ENCODE measurements at places on chromosomes 3 and 15.

GRCh38 chr15:89128320-89129122 lies 40.3 kb downstream of the ABHD2 start:
- peak; percentile 44 for DNase-seq

- peak; percentile 65 for DNase-seq
These were observed 4.6 kb downstream of the ATP13A3 start for GRCh38 chr3:194482196-194482593.

DNA sequence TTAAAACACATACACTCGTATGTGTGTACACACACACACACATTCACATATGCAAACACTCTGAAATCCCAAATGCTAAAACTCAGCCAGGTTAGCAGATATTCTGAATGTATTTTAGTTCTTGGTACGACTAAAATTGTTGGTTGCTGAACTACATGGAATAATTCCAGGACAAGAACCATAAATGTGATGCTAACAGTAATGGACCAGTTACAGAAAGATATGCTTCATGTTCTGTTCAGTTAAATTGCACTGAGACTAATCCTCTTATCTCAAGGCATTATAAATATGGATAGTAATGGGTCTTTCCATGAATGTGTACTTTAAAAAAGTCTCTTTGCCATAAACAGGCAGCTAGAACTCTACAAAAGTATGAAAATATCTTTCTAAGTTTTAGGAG lies 113.3 kb downstream of the FRMD4B start:
- no peak for DNase-seq

- no peak for DNase-seq
These were observed 51.4 kb downstream of the SLCO3A1 start for GRCh38 chr15:91904942-91905341.

GRCh38 chr3:40657623-40658022 lies 132.9 kb downstream of the ZNF621 start:
- no peak for DNase-seq

DNA sequence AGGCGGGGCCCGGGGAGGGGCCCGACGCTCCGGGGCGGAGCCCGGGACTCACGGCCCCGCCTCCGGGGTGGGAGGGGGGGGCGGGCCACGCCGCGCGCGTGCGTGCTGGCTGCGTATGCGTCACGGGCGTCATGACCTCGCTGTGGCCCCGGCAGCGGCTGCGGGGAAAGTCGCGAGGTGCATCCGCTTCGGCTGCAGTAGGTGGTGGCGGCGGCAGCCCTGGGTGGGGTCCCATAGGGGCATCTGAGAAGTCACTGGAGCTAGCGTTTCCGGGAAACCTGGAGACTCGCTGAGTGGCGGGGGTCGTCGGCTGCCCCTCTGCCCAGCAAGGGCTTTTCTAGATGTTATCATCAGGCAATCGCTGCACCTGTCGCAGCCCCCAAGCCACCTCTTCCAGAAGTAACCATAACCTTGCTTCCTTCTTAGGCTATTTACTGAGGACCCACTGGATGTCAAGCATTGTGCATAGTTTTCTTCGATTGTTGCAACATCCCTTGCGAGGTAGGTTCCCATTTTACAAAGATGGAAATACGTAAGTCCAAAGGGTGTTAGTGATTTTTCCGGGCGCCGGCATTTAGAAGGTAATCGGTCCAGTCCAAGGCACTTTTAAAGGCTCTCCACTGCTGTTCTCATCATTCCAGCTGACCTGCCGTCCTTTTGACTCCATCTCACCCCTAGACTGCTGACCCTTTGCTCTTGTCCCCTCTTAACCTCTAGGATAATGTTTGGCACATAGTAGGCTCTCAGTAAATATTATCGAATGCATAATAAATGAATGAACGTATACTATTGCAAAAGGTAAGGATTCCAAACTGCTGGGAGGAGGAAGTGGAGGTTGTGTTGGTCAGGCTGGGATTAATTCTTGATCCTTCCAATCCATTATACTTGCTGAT lies at the start of gene GDPGP1:
GDPGP1 (plus strand) TSS at position 114 of the 893 bp plus-strand sequence. CDS start 6,700 bp downstream, outside the sequence.
- no peak for DNase-seq

DNA sequence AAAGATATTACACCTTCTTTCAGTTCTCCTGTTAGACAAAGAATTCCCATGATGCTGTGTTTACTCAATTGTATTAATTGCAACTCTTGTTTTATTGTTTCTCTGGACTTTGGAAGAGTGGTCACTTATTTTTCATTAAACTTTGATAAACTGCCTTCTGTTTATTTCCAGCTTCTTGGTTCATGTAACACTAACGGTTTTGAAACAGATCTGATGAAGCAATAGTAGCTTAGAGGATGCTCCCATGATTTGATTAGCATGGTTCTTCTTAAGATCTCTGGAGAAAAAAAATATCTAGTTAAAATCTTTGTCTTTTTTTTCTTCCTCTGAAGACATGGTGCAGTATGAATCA lies 90.1 kb downstream of the FNDC3B start:
- no peak for DNase-seq

- peak; percentile 11 for DNase-seq
These were observed 18.6 kb upstream of the C15orf40 start for GRCh38 chr15:83030021-83030420.

- no peak for DNase-seq
These were observed 166.6 kb upstream of the SMAD3 start for GRCh38 chr15:66898656-66899386.

- DNase-seq: no peak
These were observed 194.9 kb downstream of the FOXP1 start for GRCh38 chr3:71388535-71389120.

- DNase-seq: no peak
These were observed 12.3 kb downstream of the LRIG1 start for GRCh38 chr3:66488492-66488891.

- no peak for DNase-seq
These were observed 212.4 kb upstream of the ZBTB20 start for GRCh38 chr3:115359536-115359935.

DNA sequence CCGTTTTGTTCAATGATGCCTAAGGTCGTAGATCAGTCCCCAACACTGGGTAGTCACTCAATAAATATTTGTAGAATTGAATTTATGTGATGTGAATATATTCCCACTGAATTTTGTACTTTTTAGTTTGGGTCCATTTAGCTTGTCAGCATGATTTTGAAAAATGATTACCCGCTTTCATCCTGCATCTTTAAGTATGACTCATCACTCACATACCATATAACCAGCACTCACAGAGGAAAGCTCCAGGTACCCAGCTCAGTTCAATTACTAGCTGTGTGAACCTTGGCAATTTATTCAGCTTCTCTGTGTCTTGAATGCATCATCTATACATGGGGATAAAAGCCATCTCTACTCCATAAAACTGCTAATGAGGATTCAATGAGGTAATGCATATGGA lies 2.2 kb upstream of the MLF1 start:
- peak; percentile 30 for DNase-seq

DNA sequence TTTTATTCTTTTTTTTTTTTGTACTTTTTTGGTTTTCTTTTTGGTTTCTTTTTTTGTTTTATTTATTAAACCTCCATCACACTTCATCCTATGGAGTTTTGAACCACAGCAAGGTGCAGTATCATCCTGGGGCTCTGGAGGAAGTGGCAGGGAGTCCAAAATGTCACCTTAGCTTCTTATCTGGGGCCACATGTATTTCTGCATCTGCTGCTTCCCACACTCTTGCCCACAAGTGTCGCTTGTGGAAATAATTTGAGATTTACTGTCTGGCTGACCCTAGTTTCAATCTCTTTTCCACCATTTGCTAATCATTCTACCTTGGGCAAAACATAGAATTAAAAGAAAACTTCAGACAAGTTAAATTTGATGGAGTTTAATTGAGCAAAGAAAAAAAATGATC lies 6.4 kb downstream of the OPA1 start:
- no peak for DNase-seq

DNA sequence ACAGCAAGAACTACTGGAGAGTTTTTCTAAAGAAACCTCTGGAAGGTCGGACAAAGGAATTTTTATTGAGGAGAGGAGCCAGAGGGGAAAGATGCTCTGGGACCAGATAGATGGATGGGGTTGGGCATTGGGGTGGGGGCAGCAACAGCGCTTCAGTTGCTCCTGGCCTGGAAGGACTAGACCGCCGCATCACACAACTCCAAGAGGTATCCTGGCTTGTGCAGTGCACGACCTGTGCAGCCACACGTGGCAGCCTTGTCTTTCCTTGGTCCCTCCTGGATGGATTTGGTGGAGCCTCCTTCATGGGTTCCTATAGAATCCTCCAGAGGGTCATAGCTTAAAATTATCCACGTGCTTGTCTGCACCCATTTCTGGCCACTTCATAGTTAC lies 23.0 kb downstream of the MAGEF1 start:
- no peak for DNase-seq

- no peak for DNase-seq
These were observed 58.0 kb upstream of the FOXB1 start for GRCh38 chr15:59946084-59946483.

GRCh38 chr3:172334671-172335207 lies 113.5 kb downstream of the GHSR start:
- DNase-seq: no peak

GRCh38 chr15:92435145-92435544 lies 41.5 kb downstream of the ST8SIA2 start:
- DNase-seq: no peak

GRCh38 chr3:72015463-72015862 lies 230.5 kb upstream of the PROK2 start:
- DNase-seq: no peak

DNA sequence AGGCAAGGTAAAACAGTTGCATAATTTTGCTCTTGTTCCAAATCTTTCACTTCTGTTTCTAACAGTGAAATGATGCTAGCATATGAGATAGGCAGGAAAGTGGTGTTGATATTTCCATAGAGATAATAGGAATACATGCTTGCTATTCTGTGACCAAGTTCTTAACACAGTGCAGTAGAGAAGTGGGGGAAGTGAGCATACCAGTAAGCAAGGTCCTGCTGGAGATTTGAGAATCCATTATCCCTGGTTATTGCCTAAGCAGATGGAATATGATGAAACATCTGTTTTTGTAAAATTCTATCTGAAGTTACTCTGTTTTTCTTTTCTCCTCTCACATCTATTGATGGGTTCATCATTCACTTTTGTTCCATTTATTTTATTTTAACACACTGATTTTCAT lies 28.7 kb downstream of the USP8 start:
- DNase-seq: no peak

DNA sequence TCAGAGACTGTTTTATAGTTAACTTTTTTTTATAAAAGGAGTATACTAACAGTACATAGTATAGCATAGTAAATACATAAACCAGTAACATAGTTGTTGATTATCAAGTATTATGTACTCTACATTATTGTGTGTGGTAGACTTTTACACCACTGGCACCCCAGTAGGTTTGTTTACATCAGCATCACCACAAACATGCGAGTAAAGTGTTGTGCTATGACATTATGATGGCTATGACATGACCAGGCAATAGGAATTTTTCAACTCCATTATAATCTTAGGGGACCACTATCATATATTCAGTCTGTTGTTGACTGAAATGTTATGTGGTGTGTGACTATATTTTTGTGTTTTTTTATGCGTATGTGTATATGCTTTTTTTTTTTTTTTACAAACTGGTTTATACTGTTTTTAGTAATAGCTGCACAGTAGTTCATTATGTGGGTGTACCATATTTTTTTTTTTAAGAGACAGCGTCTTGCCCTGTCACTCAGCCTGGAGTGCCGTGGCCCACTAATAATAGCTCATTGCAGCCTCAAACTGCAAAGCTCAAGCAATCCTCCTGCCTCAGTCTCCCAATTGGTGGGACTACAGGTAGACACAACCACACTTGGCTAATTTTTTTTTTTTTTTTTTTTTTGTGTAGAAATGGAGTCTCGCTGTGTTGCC lies 1.9 kb downstream of the CAPN7 start:
- no peak for DNase-seq

GRCh38 chr15:29472901-29473445 lies 203.4 kb upstream of the NSMCE3 start:
- no peak for DNase-seq

- no peak for DNase-seq
These were observed 587.4 kb upstream of the ALCAM start for GRCh38 chr3:104779324-104779723.

DNA sequence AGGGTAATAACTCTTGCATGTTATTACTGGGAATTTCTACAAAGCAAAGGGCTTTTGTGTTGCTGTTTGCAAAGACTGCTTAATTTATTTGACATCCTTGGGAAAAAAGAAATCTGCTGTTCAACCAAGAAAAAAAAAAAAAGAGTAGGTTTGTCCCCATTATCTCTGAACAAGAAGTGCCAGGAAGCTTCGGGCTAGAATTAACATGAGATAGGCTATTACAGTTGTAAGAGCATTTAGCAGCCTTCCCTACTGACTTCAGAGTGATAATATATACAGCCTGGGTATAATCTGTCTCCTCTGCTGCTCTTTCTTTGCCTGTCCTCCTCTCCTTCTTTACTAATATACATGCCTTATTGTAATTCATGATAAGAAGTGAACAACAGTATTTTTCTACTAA lies 23.3 kb upstream of the CHMP2B start:
- no peak for DNase-seq

DNA sequence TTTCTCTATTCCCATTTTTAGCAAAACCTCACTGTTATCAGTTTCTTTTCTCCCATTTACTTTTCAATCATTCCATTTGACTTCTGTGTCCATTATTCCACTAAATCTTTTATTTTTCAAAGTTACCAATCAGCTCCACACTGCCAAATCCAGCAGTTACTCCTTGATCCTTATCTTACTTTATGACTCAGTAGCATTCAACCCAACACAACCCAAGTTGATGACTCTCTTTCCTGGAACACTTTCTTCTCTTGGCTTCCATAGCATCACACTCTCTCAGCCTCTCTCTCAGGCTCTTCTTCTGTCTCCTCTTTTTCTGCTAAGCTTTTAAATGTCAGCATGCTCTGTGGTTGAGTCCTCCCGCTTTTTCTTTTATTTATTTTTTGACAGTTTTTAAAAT lies 36.3 kb downstream of the RASGRP1 start:
- DNase-seq: peak; percentile 44
